ENCODE measurements at places on chromosomes 3 and 15.

- DNase-seq, result no peak
Observed at GRCh38 chr3:146559388-146559787, 15.0 kb upstream of the PLSCR1 start.

- DNase-seq, result no peak
Observed at GRCh38 chr3:27939940-27940339, 217.8 kb upstream of the EOMES start.

- no peak for DNase-seq
Observed at GRCh38 chr3:176942305-176942704, 255.0 kb downstream of the TBL1XR1 start.

GRCh38 chr3:183050706-183051105 lies 48.6 kb downstream of the MCCC1 start:
- DNase-seq, result peak; percentile 46

DNA sequence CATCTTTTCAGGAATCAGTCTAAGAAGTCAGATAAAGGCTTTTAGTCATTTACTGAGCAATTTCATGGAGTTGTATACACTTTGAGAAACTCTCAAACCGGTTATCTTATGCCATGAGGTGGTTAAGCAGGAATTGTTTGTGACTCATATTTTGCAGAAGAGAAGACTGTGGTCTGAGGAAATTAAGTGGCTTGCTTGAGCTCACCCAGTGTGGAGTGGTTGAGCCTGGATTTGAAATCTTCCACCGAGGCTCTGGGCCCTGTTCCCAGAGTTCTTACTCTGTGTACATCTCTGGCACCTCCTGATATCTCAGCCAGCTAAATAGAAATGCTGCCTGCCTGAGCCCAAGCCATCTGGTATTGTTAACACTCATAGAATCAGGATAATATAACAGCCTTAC lies 37.8 kb upstream of the BCL6 start:
- no peak for DNase-seq

DNA sequence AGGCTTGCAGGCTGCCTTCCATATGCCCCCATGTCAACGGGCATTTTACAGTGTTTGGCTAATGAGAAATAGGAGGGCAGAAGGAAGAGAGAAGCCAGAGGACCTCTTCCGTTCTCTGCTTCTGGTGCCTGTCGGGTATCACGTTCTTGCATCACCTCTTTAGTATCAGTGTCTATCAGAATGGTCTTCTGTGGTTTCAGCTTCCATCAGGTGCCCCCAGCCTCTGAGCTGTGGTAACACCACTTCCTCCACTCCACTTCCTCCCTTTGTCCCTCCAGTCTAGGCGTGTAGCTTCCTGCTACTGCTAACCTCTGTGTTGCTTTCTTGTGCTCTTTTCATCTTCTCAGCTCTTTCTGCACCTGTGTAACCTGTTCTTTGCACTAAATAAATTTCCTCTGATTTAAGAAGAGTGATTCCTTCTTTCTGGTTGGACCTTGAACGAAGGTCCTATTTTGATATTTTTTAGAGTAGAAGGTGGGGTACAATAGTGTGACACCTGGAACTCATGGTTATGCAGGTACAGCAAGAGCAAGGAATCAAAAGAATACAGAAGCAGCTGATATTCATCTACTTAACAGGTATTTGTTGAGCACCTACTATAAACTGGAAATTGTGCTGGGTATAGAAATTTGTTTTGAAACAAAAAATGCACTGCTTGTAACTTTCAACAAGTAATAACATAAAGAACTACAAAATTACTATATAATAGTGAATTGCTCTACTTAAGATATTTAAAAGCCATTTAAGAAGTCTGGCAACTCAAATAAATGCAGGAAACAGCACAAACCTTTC lies 27.4 kb upstream of the FOXB1 start:
- no peak for DNase-seq

- no peak for DNase-seq
Observed at GRCh38 chr15:66715720-66716655, 14.0 kb downstream of the SMAD6 start.

GRCh38 chr3:137789236-137789635 lies 25.1 kb downstream of the SOX14 start:
- no peak for DNase-seq

GRCh38 chr15:68380456-68380855 lies 51.5 kb downstream of the ITGA11 start:
- no peak for DNase-seq

DNA sequence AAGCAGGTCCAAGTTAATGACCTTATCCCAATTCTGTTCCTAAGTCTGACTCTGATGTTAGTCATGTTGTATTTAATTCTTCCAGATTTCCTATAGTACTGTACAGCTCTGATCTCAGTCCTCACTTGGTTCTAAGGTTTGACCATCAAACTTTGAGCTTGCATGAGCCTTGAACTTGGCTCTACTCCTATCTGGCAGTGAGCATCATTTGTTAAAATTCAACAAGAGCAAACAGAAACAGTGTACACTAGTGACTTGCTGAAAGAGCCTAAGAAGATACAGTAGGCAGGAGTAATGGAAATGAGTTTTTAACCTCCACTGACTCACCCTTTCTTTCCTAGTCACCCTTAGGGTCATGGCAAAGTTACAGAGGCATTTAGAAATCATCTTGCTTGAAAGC lies 451.1 kb upstream of the TPRG1 start:
- DNase-seq, result peak; percentile 13

- DNase-seq, result peak; percentile 7
Observed at GRCh38 chr15:69807721-69808120, 290.0 kb downstream of the TLE3 start.

DNA sequence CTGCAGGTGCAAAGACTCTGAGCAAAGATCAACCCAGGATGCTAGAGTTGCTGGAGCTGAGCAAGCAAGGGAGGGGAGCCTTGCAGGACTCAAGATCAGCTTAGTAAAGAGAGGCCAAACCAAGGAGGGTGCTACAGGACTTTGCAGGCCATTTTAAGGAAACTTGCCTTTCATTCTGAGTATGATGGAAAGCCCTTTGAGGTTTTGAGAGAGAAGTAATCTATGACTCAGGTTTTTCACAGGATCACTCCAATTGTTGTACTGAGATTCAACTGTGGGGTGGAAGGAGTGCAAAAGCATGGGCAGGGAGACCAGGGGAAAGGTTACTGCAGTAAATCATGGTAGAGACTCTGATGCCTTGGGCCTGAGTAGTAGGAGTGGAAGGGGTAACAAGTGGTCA lies 260.4 kb upstream of the GPR149 start:
- DNase-seq, result no peak

GRCh38 chr3:147518465-147518864 lies 109.3 kb downstream of the ZIC1 start:
- DNase-seq, result no peak

GRCh38 chr3:13214847-13215472 lies 141.7 kb upstream of the IQSEC1 start:
- no peak for DNase-seq

DNA sequence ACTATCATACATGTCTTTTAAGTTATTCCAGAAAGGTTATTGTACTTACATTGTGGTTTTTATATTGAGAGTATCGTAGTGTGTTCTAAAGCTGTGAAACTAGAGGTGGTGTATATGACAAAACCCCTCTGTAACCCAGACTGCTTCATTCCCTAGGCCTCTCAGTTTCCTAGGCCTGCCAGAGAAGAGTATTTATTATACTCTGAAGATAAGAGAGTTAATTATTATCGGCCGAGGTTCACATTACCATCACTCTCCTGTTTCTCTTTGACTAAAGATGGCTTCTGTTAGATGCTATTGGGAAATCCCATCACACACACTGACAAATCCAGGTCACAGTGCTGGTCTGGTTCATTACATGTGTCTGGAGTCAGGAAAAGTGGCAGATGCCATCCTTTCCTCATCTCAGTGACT lies 20.5 kb downstream of the EXOSC7 start:
- no peak for DNase-seq

DNA sequence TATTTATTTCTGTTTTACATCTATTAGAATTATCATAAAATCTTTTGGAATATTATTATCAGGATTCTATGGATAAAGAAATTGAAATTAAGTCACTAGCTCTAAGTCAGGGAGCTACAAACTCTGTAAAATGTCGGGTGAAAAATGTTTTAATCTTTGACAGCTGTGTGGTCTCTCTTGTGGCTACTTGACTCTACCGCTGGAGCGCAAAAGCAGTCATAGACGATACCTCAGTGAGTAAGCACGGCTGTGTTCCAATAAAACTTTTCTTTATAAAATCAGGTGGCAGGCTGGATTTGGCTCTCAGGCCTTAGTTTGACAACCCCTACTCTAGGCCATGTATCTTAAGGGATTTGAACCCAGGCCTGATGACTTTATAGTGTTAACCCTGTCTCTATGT lies 88.5 kb upstream of the PFN2 start:
- DNase-seq, result no peak

- no peak for DNase-seq
Observed at GRCh38 chr3:6262010-6262409, 598.9 kb upstream of the GRM7 start.

- DNase-seq, result no peak
Observed at GRCh38 chr3:16893618-16894200, 9.0 kb downstream of the PLCL2 start.

GRCh38 chr15:33780011-33780768 lies 188.1 kb upstream of the CHRM5 start:
- no peak for DNase-seq

DNA sequence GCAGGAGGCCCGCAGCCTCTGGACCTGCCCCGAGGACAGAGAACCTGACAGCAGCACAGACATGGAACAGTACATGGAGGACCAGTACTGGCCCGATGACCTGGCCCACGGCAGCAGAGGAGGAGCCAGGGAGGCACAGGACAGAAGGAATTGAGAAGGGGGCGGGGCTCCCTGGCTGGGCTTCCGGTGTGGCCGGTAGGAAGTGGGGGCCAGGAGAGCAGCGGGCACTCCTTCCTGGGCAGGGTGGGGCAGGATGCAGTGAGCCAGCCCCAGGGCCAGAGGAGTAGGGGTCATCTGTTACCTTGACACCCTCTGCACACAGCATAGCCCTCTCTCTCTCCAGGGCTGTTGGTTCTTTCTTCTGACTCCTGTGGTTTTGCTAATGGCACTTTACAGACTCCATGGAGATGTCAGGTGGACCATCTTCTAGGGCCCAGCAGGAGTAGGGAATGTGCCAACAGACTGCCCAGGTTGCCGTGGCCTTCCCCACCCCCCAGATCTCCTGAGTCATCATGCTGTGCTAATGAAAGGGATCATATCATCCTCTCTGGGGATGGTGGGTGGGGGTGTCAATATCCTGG lies 8.6 kb upstream of the ISG20 start:
- peak; percentile 84 for DNase-seq

DNA sequence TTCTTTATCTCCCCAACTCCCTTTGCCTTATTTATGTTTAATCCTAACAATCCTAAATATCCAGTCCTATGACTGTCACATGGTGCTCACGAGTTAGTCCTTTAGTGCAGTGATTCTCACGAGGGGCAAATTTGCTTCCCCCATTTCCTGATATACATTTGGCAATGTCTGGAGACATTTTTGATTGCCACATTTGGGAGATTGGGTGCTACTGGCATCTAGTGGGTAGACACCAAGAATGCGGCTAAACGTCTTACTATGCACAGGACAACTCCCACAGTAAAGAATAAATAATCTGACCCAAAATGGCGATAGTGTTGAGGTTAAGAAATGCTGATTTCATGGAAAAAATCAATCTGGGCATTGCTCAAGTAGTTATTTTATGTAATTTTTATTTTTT lies 466.5 kb downstream of the ROBO2 start:
- DNase-seq, result no peak

- no peak for DNase-seq
Observed at GRCh38 chr15:80820092-80820491, 40.9 kb downstream of the CEMIP start.

- no peak for DNase-seq
Observed at GRCh38 chr15:70259640-70260508, 162.2 kb upstream of the TLE3 start.

GRCh38 chr15:91627473-91628278 lies 225.8 kb upstream of the SLCO3A1 start:
- no peak for DNase-seq

- DNase-seq, result no peak
Observed at GRCh38 chr3:187833799-187834578, 88.7 kb upstream of the BCL6 start.

- peak; percentile 11 for DNase-seq
Observed at GRCh38 chr15:98728082-98728810, 79.9 kb downstream of the IGF1R start.

- no peak for DNase-seq
Observed at GRCh38 chr15:99432271-99433025, 133.3 kb upstream of the MEF2A start.

- no peak for DNase-seq
Observed at GRCh38 chr3:14386254-14386653, 16.2 kb upstream of the SLC6A6 start.

GRCh38 chr15:43748376-43748775 lies 2.1 kb downstream of the PDIA3 start:
- DNase-seq, result peak; percentile 7

GRCh38 chr3:28994161-28994905 lies 286.5 kb upstream of the RBMS3 start:
- no peak for DNase-seq

DNA sequence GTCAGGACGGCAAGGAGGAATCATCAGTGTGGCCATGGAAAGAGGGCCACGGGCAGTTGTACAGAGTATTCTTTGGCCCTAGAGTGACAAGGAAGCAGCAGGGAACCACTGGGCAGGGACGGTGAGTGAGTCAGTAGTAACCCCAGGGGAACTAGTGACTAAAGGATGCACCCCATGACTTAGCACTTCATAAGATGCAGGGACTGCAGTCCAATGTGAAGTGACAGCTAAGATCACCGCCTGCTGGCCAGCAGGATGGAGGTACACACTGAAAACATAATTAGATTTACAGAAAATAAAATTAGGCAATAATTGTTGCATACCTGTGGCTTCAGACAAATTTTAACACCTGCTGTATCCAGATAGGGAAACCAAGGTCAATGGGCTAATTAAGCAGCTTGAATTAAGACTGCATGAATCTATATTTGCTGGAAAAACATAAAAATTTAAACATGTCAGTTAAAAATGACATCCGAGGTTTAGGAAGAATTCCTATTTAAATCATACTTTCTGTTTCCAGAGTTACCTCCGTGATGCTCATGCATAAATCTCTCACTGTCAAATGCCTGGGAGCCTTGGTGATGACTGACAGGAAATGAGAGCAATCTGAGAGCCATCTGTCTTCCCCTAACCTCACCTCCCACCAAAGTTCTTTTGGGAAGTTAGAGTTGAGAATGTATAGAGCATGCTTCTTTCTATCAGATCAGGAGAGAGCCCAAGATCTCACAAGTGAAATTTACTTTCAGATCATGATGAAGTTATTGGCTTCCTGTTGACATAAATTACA lies 56.5 kb downstream of the DCLK3 start:
- peak; percentile 24 for DNase-seq

All from lung microvascular endothelial cell (primary cell).